Esophagus squamous epithelium (tissue), 5 donors: ENCODE measurements at places on chromosomes 12 and 14. TPM values are rescaled to one million over a fixed set of nuclear protein-coding genes. Genes with fewer than 3 reads are reported as not detected.
A peak's percentile ranks its signal among the peaks of the same experiment; 100 is the strongest.

- H3K36me3 ChIP-seq: no peaks in the 10 kb centered on the region
- DNase-seq: no peak
- H3K4me1 ChIP-seq: no peaks in the 10 kb centered on the region
- H3K27me3 ChIP-seq: no peaks in the 10 kb centered on the region
- H3K27ac ChIP-seq: no peak overlapping the region
- no peak overlapping the region for H3K4me3 ChIP-seq
These were observed 25.2 kb downstream of the SERPINA1 start for GRCh38 chr14:94363151-94363624.

DNA sequence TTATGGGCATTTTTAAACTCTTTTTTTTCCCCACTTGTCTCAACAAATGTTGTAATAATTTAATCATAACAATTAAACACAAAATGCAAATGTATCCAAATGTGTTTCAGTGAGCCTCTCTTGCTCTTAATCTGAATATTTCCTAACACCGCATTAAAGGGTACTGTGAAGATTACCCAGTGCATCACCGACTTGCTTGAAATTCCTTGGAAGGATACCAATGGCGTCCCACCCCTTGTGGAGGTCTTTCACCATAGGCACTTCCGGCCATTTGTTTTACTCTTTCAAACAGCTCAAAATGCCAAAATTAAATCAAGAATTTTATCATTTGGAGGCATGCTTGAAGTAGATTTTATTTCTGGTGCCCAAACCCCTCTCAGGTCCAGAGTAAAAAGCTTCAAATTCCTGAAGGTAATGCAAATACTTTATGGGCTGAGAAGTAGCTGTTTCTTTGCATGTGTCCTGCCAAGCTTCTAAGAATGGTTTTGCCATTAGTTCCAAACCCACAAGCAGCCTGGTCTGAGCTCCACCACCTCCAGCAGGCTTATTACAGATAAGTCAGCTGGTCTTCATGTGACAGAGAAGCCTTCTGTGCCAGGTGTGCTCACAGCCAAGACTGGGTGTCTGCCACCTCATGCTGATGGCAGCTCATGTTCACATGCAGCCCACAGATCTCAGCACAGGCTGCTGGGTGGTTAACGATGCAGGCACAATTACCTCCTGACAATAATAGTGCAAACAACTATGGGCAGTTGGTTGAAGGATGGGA is 16.4 kb upstream of the NUDT4 start:
- H3K27ac ChIP-seq: no peak overlapping the region
- H3K27me3 ChIP-seq: no peaks in the 10 kb centered on the region
- H3K4me1 ChIP-seq: no peaks in the 10 kb centered on the region
- no peaks in the 10 kb centered on the region for H3K36me3 ChIP-seq
- no peak for DNase-seq
- no peak overlapping the region for H3K4me3 ChIP-seq

The RNASE1 gene
- total RNA-seq: 12.0 TPM

GRCh38 chr14:27181333-27181732 is 583.5 kb upstream of the NOVA1 start:
- H3K27ac ChIP-seq: no peak overlapping the region
- H3K27me3 ChIP-seq: no peaks in the 10 kb centered on the region
- no peaks in the 10 kb centered on the region for H3K4me1 ChIP-seq
- H3K4me3 ChIP-seq: no peak overlapping the region
- DNase-seq: no peak

The STXBP6 gene
- 9.7 TPM for total RNA-seq

DNA sequence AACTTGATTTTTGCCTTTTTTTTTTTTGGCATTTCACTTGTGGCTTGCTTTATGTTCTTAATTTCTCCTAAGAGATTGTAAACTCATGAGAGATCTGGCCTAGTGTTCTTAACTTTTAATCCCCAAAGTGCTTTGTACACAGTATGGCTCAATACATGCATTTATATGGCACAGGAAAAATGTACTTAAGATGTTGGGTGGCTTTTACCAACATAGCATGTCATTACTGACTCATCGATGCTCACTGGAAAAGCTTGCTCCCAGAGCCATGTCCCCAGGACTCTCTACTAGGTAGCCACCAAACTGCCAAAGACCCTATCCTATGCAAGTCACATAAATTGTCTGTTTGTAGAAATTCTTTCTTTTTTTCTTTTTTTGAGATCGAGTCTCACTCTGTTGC is 13.1 kb upstream of the SMCO3 start:
- no peaks in the 10 kb centered on the region for H3K36me3 ChIP-seq
- no peaks in the 10 kb centered on the region for H3K4me1 ChIP-seq
- no peaks in the 10 kb centered on the region for H3K27me3 ChIP-seq
- no peak overlapping the region for H3K27ac ChIP-seq

DNA sequence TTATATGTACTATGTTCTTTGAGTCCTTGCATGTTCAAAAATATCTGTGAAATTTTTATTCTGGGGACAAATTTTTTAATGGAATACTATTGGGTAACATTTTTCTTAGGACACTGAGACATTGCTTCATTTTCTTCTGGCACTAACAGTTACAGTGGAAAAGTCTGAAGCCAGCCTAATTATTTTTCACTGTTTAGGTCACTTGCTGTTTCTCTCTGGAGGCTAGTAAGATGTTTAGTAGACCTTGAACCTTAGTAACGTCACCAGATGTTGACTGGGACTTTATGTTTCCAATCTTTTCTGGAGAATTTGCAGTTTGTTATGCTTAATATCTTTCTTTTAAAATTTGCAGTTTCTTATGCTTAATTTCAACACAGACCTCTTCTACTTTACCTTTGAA is 12.3 kb upstream of the EPYC start:
- no peak overlapping the region for H3K27ac ChIP-seq
- peaks cover 4% of the 10 kb centered on the region for H3K4me1 ChIP-seq
- no peaks in the 10 kb centered on the region for H3K36me3 ChIP-seq

DNA sequence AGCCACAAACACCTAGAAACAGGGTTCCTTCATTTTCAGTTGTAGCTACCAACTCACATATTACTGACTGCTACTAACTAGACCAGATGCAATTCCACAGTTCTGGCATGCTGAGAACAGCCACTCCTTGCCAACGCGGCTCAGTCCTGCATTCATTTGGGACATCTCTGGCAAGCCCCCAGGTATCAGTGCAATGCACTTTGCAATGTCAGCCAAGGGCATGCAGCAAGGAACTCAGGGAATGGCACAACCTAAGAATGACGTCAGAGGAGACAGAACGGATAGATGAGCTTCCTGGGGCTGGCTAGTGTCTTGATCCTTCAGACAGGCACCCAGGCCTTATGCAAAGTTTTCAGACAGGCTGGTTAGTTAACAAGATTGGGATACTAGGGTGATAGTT is 29.6 kb downstream of the MAP3K9 start:
- H3K27ac ChIP-seq: no peak overlapping the region
- no peaks in the 10 kb centered on the region for H3K27me3 ChIP-seq
- no peak overlapping the region for H3K4me3 ChIP-seq

The KRT73 gene
- not detected for total RNA-seq

GRCh38 chr12:113796852-113797534 is 169.1 kb downstream of the RBM19 start:
- no peak overlapping the region for H3K4me3 ChIP-seq
- H3K36me3 ChIP-seq: no peaks in the 10 kb centered on the region
- no peak for DNase-seq
- no peaks in the 10 kb centered on the region for H3K27me3 ChIP-seq

DNA sequence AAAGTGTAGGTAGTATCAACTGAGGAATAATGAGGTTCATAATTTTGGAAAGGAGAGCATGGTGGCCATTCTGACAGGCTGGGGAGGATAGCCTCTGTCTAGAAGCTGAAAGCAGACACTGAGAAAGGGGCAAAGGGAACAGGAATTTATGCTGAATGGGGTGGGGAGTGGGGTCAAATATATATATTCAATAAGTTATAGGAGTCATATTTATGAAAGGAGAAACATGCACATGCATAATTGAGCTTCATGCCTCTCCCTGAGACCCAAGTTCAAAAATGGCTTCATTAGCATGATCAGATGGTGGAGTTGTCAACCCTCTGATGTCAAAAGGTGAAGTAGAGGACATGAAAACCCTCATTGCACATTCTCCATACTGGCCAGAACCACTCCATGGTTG is 33.9 kb upstream of the ARID2 start:
- H3K36me3 ChIP-seq: no peaks in the 10 kb centered on the region
- H3K27ac ChIP-seq: no peak overlapping the region
- DNase-seq: no peak
- no peaks in the 10 kb centered on the region for H3K27me3 ChIP-seq

DNA sequence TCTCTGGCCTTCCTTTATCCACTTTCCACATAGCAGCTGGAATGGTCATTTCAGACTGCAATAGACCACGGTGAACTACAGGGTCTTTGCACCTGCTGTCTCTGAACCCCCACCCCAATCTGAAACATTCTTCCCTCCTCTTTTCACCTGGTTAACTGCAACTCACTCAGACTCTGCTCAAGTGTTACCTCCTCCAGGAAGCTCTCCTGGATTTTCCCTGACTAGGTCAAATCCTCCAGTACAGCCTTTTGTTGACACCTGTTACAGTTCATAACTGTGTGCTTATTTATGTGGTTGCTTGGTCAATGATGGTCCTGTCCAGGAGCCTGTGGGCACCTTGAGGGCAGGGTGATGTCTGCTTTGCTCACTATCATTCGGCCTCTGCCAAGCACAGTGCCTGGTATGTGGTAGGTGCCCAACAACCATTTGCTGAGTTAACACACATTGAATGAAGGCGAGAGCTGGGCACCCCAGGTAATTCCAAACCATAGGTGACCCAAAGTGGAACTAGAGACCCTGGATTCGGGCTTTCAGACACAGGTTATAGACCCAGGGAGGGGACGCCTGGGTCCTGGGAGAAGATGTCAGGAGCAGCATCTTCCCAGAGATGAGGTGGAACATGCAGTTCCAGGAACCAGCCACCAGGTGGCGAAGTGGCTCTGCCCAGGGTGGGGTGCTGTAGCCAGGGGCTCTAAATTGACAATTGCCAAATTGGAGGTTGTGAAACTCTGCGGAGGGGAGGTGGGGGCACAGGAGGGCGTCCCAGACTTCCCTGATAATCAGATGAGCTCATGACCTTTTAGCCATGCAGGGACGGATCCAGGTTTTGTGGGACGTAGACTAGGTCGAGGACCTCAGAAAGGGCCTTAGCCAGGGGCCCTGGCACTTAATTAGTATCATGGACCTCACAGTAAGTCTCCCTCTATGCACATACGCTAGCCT is 28.1 kb downstream of the TRPV4 start:
- H3K27me3 ChIP-seq: no peaks in the 10 kb centered on the region
- H3K4me1 ChIP-seq: no peaks in the 10 kb centered on the region
- DNase-seq: no peak

GRCh38 chr12:27478949-27479348 is 32.4 kb downstream of the SMCO2 start:
- no peak overlapping the region for H3K4me3 ChIP-seq
- H3K27ac ChIP-seq: no peak overlapping the region
- H3K4me1 ChIP-seq: peaks cover 5% of the 10 kb centered on the region
- DNase-seq: no peak
- H3K36me3 ChIP-seq: no peaks in the 10 kb centered on the region

- no peak overlapping the region for H3K4me3 ChIP-seq
- no peaks in the 10 kb centered on the region for H3K27me3 ChIP-seq
These were observed 22.5 kb downstream of the CABP1 start for GRCh38 chr12:120662879-120663278.

GRCh38 chr12:19387161-19387560 is 52.1 kb upstream of the AEBP2 start:
- no peak for DNase-seq
- H3K27ac ChIP-seq: no peak overlapping the region
- no peaks in the 10 kb centered on the region for H3K36me3 ChIP-seq
- H3K4me3 ChIP-seq: no peak overlapping the region

GRCh38 chr12:46507766-46508165 is 135.2 kb upstream of the SLC38A2 start:
- no peaks in the 10 kb centered on the region for H3K4me1 ChIP-seq
- no peak for DNase-seq

- H3K36me3 ChIP-seq: peaks cover 4% of the 10 kb centered on the region
- DNase-seq: no peak
- H3K4me3 ChIP-seq: no peak overlapping the region
- no peaks in the 10 kb centered on the region for H3K4me1 ChIP-seq
- no peak overlapping the region for H3K27ac ChIP-seq
These were observed 84.7 kb downstream of the TTC7B start for GRCh38 chr14:90731487-90731886.

The KRT71 gene
- not detected for total RNA-seq

DNA sequence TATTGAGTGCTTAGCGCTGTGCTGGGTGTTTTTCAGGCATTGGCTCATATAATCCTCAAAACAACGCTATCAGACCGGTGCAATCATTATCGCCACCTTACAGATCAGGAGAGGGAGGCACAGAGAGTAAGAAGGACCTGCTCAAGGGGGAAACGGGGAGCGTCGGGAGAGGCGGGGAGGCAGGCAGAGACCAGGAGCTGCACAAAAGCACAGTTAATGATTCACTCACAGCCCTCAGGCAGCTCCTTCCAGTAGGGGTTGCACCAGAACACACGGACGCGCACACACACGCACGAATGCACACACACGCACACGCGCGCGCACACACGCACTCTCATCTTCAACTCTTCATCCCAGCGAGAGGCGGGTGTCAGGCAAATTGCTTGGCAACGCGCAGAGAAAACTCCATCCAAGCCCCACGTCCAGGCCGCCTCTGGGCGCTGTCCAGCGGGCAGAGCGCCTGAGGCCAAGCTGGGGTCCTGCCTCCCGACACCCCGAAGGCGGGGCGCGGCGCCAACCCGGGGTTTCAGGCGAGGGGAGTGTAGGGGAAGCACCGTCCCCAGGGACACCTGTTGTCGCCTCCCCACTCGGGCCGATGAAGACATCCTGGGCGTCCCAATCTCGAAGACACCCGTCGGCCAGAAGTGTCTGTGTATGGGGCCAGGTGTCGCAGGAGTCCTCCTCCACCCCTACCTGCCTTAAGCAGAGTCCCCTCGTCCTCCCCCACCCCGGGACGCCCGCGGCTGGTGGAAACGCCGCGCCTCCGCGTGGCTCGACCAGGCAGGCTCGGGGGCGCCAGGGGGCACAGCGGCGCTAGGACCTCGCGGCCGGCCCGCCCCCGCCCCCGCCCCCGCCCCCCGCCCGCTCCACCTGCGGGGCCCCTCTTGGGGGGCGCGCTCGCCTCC is 35.5 kb upstream of the STON2 start:
- H3K4me3 ChIP-seq: peak overlapping the region; percentile 74
- H3K27ac ChIP-seq: peak overlapping the region; percentile 82
- peaks cover 66% of the 10 kb centered on the region for H3K27me3 ChIP-seq
- no peaks in the 10 kb centered on the region for H3K4me1 ChIP-seq
- DNase-seq: no peak
